ENCODE measurements at places on chromosomes 1 and 21.

GRCh38 chr21:35606146-35606545 lies 454.2 kb downstream of the SETD4 start:
- DNase-seq, result no peak

DNA sequence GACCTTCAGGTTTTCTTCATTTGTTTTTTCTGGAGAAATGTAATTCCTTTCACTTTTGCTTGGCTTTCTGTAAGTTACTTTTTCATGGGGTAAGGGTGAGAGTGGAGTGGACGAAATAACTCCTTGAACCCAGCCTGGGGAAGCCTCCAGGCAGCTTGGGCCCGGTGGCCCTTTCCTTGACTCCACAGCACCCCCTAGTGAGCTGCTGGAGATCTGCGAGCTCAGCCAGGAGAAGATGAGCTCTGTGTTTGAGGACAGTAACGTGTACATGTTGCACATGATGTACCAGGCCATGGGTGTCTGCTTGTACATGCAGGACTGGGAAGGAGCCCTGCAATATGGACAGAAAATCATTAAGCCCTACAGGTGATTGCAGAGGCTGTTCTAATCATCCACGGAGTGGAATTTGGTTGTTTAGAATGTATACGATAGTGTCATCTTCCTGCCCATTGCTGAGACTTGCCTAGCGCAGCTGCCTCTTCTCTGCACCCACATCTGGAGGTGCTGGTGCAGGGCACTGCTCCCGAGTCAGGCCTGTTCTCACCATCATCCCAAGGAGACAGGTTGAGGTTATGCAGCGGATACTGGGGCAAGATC lies 51.0 kb downstream of the SMYD2 start:
- no peak for DNase-seq

DNA sequence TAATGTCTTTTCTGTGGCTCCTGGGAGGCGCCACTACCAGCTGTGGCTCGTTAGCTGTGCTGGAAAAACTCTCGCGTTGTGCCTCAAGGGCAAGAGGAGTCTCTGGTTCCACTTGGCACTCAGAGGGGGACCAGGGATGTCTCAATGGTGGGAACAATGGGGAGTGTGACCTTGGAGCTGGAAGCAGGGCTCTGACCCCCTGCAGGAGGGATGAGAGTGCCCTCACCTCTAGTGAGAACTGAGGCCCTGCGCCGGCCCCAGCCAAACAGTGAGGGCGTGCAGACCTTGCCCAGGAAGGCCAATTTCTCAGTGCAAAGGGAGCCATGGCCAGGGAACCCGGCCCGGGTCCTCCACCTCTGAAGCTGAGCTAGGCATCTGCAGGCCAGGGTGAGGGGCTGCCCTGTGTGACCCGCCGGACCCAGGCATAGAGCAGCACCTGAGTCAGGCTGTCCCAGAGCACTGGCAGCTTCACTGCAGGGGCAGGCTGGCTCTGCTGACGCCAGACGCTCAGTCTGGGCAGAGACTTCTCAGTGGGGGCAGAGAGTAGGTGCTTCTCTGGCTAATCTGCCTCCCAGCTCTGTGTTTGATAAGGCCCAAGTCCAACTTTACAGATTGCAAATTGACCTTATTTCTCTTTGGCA lies 1.8 kb downstream of the RD3 start:
- no peak for DNase-seq

DNA sequence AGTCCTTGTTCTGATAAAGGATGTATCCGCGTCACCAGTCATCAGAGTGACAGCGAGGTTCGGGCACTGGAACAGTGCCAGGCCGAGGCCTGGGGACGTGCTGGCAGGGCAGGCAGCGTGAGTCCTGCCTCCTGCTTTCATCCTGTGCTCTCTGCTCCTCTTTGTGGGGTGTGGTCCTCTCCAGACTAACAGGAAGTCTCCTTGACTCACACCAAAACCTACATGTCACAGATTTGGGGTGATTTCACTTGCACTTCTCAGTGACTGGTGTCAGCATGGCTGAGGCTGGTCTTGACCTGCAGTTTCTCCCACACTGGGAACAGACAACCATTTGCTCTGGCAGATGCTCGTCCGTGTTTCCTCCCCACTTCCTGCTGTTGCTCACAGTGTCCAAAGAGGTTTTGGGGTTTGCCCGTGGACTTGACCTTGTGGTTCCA lies 8.8 kb upstream of the NLRP3 start:
- DNase-seq, result no peak

- DNase-seq, result no peak
These were observed 948 bp downstream of the SEMA4A start for GRCh38 chr1:156154317-156154749.

Measured in NCI-H524 treated with DMSO at 0.1 percent for 48 hours (cell line).